ENCODE measurements at places on chromosomes 3 and 15. TPM values are rescaled to one million over a fixed set of nuclear protein-coding genes. Genes with fewer than 3 reads are reported as not detected.
A peak's percentile ranks its signal among the peaks of the same experiment; 100 is the strongest.

The RASGRP1 gene
- 2.9 TPM for polyA plus RNA-seq

The TGM4 gene
- 0.04 TPM for polyA plus RNA-seq

The HCN4 gene
- 0.49 TPM for polyA plus RNA-seq

The RASGRF1 gene
- 0.61 TPM for polyA plus RNA-seq

The MASP1 gene
- polyA plus RNA-seq: 56.6 TPM

The ONECUT1 gene
- not detected for polyA plus RNA-seq

- DNase-seq: no peak
Observed at GRCh38 chr3:151919446-151919845, 46.0 kb downstream of the SUCNR1 start.

- DNase-seq: no peak
Observed at GRCh38 chr3:146184241-146185015, 23.4 kb upstream of the PLOD2 start.

DNA sequence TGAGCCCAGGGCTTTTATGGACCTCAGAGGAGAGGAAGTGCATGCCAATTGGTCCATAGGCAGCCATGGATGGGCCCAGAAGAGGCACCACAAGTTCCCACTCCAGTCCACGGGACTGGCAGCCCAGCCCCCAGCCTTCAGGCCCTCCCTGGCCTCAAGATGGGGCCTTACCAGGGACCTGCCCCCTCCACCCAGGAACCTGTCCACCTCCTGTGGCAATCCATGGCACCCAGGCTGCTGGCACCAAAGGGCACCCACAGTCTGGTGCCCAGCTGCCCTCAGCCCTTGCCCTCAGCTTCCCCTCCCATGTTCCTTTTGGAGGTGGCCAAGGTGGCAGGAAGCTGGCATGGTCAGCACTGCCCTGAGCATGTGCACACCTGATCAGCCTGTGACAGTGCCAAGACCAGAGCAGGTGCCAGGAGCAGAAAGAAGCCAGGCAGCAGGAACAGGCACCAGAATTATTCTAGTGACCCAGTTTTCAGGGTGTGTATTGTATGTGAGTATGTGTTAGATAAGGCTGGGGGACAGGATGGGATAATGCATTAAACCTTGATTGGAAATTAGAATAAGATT, 415.0 kb downstream of the NTRK3 start:
- no peak for DNase-seq

GRCh38 chr3:172635588-172635987, 75.3 kb downstream of the NCEH1 start:
- DNase-seq: no peak

DNA sequence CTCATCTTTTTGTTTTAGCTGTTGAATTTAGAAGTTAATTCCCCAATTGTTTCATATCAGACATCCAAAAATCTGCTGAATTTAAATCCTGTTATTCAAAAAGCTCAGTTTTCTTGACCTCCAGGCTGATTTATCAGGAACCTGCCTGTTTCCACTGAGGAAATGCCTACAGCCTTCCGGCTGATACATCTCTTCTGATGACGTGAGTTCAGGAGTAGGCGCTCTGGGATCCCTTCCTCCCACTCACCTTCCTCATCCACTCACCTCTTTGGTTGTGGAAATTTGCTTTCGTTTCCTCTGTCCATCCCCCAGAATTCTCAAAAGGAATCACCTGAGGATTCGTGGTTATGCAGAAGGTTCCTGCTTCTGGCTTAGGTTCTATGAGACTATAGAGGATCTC, 55.4 kb upstream of the ALDH1A3 start:
- no peak for DNase-seq

GRCh38 chr15:85408270-85408746, 27.9 kb downstream of the AKAP13 start:
- DNase-seq: no peak

GRCh38 chr3:25372167-25372566, 55.9 kb upstream of the RARB start:
- DNase-seq: no peak

DNA sequence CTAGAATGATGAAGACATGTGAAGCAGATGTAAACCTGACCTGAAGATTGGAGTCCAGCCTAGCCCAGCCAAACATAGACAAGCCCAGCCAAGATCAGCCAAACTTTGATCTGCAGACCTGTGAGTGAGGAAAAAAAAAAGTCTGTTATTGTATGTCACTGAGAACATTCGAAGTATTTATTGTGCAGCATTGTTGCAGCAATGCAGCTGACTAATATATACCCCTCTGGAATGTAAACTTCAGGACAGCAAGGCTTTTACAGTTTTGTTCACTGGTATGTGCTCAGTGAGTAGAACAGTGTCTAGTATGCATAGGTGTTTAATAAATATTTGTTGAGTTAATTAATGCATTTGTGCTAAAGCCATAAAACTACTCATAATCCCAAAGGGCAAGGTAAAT, 23.4 kb downstream of the TMEM202 start:
- DNase-seq: no peak

DNA sequence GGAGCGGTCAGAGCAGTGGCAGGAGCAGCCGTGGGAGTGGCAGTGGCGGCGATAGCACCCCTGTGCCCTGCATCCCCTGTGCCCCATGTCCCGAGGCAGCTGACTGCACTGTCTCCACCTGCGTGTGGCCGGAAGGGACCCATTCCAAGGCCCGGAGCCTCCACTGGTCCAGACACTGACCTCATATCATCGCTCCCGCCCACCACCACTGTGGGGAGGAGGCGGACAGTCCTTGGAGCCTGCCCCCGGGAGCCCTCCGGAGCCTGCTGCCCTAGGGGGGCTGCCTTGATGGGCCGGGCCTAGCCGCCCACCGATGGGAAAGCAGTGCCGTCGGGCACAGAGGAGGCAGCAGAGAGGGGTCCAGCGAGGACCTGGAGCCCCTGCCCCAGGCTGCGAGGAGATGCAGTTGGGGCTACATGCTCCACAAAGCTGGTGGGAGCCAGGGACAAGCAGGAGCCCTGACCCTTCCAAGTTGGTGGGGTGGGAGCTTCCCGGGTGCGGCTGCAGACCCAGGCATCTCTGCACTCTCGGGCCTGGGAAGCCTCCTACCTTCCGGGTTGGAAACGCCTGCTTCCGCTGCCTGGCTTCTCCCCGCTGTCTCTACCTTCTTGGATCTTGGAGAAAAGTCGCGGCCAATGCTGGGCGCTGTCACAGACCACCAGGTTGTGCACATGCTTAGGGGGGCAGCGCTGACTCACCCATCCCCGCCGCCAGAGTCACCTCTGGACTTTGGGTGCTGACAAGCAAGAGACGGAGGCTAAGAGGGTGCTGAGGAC, 283.2 kb upstream of the ROBO1 start:
- no peak for DNase-seq

DNA sequence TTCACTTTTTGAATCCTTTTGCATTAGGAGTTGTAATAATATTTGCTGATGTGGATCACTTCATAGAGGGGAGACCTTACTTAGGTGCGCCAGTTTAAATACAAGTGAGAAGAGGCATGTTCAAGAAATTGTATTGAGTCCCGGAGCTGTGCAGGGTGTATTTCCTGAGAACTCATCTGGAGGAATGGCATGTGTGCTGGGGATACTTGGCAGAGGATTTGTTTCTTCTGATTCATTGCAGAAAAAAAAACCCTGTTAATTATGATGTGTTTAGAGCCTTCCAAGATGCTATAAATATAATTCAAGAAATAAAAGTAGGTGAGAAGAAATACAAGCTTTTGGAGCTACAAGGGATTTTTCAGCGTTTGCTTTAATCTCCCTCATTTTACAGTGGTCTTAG, 97.6 kb downstream of the TPRG1 start:
- no peak for DNase-seq

- DNase-seq: no peak
Observed at GRCh38 chr3:195236076-195236798, 34.7 kb downstream of the XXYLT1 start.

GRCh38 chr3:61704807-61705206, 143.4 kb downstream of the PTPRG start:
- DNase-seq: no peak

DNA sequence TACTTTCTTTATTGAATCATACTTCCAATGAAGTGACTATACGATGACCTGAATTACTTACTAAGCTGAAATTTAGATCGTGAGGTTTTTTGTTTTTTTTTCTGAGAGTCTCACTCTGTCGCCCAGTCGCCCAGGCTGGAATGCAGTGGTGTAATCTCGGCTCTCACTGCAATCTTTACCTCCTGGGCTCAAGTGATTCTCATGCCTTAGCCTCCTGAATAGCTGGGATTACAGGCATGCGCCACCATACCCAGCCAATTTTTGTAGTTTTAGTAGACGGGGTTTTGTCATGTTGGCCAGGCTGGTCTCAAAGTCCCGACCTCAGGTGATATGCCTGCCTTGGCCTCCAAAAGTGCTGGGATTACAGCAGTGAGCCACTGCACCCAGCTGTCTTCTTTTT, 28.7 kb downstream of the SPPL2A start:
- DNase-seq: no peak

DNA sequence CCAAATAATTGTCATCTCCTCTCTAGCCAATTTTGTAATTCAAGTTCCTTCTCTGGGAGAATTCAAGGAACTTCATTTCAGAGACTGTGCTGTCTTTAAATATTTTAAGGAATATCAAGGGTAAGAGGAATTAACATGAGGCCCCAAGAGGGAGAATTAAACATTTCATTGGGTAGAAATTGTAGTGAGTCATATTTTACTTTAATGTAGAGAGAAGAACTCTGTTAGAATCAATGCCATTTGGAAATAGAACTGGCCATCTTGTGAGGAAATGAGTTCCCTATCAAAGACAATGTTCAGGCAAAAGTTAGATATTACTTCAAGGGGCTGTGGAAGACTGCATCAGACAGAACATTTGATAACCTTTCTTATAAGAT, 43.5 kb upstream of the TP63 start:
- DNase-seq: no peak

GRCh38 chr3:147406028-147406931, at the start of gene ZIC4:
Gene ZIC4 (minus strand): TSS chr3:147406543. CDS start chr3:147402797, 3,746 bp downstream.
- DNase-seq: no peak

GRCh38 chr15:59290295-59291212, 82.1 kb downstream of the MYO1E start:
- DNase-seq: no peak

DNA sequence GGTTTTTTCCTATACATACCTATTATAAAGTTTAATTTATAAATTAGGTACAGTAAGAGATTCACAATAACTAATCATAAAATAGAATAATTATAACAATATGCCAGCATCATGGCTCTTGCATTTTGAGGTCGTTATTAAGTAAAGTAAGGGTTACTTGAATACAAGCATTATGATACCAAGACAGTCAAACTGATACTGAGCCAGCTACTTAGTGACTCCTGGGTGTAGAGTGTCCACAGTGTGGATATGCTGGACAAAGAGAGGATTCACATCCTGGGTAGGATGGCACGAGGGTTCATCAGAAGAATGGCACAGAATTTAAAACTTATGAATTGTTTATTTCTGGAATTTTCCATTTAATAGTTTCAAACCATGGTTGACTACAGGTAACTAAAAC, 157.2 kb upstream of the IL12A start:
- DNase-seq: no peak

- peak; percentile 51 for DNase-seq
Observed at GRCh38 chr15:47750030-47750739, 32.9 kb downstream of the SEMA6D start.

GRCh38 chr15:57328897-57329296, 47.4 kb upstream of the CGNL1 start:
- no peak for DNase-seq

DNA sequence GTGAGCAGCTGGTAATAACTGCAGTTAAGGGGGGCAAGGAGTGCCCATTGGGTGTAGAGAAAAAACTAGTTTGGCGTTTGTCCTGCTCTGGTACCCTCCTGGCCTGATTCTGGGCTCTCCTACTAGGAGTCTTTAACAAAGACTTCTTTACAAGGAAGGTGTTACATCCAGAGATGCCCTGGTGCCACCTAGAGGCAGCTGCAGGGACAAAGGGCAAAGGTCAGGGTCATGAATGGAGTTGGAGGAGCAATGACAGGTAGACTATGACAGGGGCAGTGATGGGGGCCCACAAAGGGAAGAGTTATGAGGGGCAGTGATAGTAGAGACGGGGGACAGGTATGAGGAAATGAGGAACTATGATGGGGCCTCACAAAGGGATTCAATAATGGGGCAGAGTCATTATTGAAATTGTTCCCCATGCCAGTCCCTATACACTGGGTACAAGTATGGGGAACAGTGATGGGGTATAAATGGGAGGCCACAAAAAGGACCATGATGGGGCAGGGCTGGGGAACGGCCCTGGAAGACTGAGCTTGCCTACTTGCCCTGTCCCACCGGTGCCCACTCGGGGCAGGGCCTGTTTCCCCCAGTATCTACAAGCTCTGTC, 7.9 kb downstream of the CCDC71 start:
- DNase-seq: no peak

GRCh38 chr3:8557298-8557697, 55.7 kb downstream of the LMCD1 start:
- DNase-seq: peak; percentile 43

DNA sequence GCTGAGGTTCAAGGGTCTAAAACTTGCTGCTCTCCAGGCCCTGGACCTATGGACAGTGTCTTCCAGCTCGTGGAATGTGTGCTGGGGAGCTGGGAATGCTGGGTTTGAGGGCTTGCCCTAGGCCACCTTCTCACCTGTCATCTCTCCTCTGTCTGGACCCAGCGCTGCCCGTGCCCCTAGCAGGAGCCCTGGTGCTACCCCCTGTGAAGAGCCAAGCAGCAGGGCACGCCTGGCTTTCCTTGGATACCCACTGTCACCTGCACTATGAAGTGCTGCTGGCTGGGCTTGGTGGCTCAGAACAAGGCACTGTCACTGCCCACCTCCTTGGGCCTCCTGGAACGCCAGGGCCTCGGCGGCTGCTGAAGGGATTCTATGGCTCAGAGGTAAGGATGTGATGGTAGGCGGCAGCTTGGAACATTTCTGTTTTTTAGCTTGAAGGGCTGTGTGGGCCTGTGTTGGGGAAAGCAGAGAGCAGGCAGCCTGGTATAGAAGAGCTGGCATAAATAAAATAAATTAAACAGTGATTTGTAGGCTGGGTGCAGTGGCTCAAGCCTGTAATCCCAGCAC, 5.1 kb downstream of the CHRD start:
- DNase-seq: no peak

- DNase-seq: no peak
Observed at GRCh38 chr3:28936154-28936553, 344.7 kb upstream of the RBMS3 start.

GRCh38 chr3:151178208-151178845, 24.7 kb downstream of the GPR171 start:
- no peak for DNase-seq

- no peak for DNase-seq
Observed at GRCh38 chr15:52171386-52171785, 19.8 kb downstream of the GNB5 start.

DNA sequence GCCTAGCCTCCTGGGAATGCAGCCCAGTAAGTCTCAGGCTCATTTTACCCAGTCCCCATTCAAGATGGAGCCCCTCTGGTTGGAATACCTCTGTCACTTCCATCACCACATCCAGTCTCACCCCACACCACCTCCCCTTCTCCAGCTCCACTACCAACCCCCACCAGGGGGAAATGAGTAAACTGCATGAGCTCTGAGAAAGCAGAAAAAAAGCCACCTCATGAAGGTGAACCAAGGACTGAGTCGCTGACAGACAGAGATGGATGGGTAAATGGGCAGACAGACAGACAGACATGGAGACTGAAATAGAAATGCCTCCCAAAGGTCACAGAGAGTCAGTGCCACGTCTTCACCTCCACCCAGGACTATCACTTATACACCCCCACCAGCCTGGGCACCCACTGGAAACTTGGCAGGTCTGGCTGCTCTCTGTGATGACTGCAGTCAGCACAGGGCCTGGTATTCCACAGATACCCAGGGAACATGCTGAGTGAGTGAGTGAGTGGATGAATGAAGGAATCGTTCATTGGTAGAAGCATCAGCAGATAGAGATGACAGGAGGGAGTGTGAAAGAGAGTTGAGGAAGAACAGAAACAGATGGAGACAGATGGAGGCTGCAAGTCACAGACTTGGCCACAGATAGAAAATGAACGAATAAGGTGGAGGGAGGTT, 4.9 kb upstream of the LOXL1 start:
- no peak for DNase-seq
